ENCODE measurements at places on chromosomes 7 and 10.
A peak's percentile ranks its signal among the peaks of the same experiment; 100 is the strongest.

DNA sequence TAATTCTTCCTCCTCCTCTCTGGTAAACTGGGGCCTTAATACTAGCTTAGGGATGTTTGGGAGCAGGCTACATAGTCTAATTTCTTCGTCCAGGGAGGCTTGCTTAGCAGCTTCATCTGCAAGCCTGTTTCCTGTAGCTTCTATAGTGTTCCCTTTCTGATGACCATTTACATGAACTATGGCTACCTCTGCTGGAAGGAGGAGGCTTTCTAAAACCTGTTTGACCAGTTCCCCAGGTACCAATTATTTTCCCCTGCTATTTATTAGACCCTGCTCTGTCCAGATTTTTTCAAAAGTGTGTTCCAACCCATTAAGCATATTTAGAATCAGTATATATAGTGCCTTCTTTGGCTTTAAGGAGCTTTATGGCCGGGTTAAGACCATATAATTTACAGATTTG, 38.8 kb upstream of the DNAH11 start:
- no peak for DNase-seq

- DNase-seq: no peak
Measured at GRCh38 chr10:15216700-15217099, 48.2 kb upstream of the NMT2 start.

GRCh38 chr10:128122931-128123330, 3.3 kb downstream of the MKI67 start:
- no peak for DNase-seq

DNA sequence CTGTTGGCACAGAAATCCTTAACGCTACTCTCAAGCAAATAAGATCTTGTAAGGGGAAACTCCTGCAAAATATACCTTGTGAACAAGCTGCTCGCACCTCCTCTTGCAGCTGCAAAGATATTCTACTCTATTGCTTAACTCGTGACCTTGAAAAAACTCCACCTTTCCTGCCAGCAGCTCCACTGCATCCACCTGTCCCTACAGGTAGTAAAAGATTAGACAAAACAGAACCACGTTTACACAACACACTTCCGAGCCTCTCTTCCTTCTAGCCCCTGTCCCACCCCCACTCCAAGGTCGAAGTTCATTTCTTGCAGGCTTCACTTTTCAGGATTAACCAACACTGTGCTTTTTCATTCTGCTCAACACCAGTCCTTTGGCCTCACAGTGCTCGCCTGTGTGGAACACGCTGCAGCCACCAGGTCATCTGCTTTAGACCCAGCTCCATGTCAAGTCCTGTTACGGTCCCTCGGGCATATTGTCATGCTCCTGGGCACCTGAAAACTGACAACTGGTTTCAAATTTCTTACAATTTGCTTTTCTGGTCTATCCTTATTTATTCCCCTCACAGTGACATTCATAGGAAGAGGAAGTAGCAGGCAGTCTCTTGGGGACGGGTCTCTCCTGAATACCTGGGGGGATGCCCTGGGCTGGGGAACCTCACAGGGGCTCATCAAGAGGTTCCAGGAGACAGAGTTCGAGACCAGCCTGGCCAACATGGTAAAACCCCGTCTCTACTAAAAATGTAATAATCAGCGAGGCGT, 165.8 kb upstream of the KLF14 start:
- DNase-seq: no peak

GRCh38 chr10:45534572-45534971, 138.0 kb downstream of the ZFAND4 start:
- DNase-seq: no peak

DNA sequence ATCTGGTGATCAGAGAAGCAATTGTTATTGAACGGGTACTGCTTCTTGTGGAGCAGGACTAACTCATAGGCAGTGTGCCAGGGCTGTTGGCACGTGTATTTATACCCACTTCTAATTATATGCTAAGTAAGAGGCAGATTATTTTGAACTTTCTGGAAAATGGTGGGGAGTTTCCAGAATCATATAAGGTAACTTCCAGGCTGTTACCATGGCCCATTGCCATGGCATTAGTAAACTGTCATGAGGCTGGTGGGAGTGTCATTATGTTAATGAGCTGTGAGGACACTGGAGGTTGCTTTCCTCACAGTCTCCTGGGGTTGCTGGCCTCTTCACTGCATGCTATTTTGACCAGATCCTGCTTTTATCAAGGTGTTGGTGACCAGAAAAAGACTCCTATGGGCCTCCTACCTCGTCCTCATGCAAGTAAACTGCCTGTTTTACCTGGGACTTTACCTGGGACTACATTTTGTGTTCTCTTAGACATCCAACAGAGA, 122.6 kb downstream of the KCND2 start:
- DNase-seq: no peak

DNA sequence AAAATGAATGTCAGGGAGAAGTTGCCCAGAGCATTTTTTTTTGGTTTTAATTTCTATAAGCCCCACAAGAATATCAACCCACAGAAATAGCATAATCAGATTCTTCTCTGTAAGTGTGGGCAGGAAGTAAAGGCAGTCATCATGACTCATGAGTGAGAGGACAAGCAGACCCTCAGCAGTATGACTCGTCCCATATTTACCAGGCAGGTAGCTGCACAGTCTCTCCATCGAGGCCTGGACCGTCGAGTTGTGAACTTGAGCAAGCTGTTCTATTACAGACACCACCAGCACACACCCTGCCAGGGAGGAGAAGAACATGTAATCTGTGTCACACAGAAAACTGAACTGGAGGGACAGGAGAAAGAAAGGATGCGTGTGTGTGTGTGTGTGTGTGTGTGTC, 37.8 kb downstream of the AOAH start:
- DNase-seq: peak; percentile 15

DNA sequence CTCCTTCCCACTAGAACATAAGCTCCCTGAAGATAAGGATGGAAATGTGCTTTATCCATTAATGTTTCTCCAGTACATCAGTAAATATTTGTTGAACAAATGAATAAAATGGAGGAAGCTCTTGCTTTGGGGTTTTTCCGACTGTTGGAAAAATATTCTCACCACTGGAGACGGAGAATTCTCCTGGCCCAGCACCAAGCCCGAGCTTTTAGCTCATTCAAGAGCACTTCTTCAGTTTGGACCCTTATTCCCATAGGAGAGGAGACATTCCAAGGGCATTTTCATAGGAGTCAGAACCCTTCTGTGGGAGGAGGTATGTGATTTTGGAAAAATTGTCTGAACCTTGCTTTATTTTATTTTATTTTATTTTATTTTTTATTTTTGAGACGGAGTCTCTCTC, 21.0 kb downstream of the SUFU start:
- no peak for DNase-seq

DNA sequence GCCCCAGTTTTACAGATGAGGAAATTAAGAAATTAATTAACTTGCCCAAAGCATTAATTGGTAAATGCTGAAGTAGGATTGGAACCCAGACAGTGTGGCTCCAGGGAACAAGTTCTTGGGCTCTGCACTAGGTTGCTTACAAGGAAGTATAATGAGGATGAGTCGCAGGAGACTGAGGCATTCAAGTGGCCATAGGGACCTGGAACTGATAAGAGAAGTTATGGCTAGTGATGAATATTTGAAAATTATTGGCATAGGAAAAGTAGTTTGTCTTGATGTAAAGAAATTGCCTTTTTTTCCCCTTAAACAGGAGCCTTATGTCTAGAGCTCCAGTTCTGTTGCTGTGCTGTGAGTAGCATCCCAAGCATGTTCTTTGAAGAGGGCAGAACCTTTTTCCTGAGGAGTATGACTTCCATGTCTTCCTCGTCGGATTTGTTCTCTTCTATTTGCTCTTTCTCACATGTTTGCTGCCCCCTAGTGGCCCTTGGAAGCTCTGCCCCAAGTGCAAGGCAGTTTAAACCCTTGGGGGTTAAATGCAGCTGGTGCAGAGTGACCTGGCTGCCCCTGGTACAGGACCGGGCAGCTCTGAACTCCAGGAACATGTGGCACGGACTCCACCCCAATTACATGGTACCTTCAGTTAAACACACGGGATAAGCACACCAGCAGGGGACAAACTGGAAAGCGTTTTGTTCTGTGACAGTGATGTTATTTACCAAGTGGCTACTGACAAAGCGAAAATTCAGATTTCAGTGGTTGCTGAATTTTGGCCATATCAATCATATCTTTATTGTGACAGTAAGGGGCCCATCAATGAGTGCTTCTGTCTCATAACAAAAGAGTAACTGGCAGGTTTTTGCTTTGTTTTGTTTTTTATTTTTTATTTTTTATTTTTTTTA, 148.8 kb downstream of the HECW1 start:
- peak; percentile 35 for DNase-seq

- no peak for DNase-seq
Measured at GRCh38 chr10:122140461-122140902, 130.6 kb upstream of the BTBD16 start.

DNA sequence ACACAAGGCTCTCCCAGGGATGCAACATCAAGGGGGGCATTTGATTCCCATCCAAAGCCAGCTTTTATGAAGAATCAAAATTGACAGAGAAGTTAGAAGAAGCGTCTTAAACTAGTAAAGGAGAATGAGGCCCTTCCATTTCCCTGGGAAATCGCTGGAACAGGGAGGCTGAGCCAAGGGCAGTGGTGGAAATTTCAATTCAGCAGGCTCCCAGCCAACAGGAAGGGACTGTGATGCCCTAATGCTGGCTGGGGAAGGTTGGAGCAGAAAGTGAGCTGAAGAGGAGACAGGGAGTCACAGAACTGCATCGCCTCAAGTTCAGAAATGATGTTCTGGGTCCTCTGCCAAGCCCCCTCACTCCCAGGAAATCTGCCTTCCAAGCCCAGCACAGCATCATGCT, 517.3 kb downstream of the GRID1 start:
- no peak for DNase-seq

DNA sequence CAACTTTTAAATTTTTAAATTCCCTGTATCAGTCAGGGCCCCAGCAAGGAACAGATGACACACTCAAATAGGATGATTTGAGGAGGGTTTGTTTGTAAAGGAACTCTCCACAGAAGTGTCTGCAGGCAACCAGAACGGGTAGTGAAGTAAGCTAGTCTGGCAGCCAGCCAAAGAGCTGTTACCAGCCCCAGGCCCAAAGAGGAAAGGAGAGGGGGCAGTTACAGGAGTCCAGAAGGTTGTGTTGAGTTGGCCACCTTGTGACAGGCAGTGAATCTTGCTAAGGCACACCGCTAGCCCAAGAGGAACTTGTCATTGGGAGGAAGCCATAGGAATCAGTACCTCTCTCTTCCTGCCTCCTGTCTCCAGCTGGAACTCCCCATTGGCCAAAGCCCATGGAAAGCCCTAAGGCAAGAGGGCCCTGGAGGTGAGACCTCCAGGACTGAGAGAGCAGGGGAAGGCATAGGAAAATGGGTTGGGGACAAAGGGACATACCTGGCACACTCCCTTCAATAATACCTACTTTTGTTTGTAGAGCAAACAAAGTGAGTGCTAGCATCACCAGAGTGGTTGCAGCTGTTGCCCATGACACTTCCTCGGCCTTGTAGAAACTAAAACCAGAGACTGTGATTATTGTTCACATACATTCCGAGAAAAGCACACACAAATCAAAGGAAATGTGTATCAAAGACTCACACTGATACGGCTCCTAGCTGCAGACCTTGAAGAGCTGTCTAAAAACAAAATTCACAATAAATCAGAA, 25.4 kb upstream of the GATAD1 start:
- DNase-seq: peak; percentile 18

DNA sequence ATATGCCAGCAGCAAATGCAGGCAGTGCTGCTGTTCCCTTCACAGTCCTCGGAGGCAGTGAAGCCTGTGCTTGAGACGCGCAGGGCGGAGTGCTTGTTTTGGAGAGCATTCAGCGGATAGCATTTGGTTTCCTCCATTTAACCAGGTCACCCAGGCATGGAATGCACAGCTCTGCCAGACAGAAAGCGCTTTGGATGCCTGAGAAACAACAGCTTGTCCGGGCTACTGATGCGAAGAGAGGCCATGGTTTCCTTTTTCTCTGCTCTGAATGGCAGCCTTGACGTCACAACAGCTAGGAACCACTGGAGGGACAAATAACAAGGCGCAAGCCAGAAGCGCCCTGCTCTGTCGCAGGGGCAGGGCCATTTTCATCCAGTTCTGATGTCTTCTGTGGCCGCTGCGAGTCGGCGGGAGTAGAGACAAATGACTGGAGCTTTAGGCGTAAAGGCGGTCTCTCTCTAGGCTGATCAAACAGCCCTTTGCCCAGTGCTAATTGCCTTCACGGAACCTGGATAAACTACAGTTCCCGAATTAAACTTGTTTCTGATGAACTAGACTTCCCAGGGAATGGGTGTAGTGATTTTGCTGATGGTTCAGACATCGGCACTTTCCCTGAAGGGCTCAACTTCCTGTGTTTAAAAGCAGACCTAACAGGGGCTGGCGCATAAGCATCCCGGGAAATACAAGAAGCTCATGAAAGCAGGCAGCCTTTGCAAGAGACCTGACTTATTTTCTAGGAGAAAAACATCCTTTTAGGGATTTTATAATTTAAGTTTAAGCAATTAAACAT, 187.6 kb upstream of the KLF14 start:
- no peak for DNase-seq

DNA sequence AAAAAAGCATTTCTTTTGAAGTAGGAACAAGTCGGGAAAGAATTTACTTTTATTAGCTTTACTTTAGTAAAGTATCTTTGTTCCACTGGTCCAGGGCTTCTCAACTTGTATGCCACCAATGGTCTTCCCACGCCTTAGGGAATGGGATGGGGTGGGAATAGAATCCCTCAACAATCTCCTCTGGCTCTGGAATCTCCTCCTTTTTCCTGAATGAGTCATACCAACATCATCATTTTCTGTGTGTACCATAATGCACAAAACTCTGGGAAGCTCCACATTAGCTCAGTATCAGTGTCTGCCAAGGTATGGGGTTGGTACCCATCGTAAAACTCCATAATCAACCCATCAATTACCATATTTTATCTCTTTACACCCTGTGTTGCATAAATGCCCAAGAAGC, 159.4 kb upstream of the BMPER start:
- no peak for DNase-seq

DNA sequence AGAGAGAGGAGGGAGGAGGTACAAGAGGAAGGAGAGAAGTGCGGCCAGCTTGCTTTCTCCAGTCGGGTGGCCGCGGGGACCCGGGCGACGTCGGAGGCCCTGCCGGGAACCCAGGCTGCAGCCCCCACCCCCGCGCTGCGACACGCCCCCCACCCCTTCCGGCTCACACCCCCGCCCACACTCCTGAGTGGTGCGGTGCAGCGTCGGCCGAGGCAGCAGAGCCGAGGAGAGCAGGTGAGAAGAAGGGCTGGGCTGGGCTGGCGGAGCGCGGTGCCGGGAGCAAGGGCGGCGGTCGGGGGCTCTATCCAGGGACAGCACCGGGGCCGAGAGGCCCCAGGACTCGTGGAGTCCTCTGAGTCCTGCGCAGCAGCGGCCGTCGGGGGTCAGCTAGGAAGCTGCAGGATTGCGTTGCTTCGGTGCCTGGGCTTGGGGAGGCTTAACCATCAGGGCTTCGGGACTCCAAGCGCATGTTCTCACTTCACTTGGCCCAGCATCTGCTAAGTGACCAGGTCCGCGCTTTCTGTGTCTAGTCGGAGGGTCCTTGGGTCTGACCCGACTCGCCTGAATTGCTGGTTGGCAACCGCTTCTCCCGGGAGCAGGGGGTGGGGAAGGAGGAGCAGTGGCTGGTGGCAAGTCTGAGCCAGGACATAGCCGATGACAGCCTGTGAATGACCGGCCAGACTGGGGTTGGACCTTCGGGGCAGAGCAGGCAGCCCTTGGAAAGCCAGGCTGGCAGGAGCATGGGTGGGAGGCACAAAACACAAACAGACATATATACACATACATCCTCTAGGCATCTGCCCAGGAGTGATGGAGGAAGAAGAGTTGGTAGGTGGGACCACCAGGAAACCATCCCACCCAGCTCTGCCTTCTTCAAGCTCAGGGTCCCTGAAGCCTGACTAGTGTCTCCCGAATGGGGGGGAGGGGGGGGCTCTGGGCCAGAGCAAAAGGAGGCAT, 683 bp downstream of the CHAT start:
- no peak for DNase-seq
